H7 (cell line): ENCODE measurements at places on chromosomes 13 and 19. TPM values are rescaled to one million over a fixed set of nuclear protein-coding genes. Genes with fewer than 3 reads are reported as not detected.

DNA sequence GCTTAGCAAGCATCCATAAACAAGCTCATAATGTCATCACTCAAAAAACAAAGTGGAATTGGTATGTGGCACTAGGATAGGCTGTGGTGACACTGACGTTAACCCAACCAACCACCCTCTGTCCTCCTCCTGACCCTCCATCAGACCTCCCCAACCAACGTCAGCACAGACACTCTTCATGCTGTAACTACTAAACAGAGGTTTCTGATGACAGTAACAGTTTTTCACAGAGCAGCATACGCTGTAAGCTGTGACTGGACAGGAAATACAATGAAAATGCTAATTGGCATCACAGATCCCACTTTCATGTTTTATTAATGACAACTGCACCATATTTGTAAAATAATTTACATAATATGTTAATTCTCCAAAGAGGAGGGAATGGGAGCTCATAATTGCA, 238.0 kb downstream of the IRS2 start:
- no peak for DNase-seq

GRCh38 chr19:50312967-50313811, 16.0 kb downstream of the KCNC3 start:
- peak; percentile 51 for DNase-seq

- DNase-seq = peak; percentile 99
These were observed 1.9 kb downstream of the KLF1 start for GRCh38 chr19:12884926-12885748.

DNA sequence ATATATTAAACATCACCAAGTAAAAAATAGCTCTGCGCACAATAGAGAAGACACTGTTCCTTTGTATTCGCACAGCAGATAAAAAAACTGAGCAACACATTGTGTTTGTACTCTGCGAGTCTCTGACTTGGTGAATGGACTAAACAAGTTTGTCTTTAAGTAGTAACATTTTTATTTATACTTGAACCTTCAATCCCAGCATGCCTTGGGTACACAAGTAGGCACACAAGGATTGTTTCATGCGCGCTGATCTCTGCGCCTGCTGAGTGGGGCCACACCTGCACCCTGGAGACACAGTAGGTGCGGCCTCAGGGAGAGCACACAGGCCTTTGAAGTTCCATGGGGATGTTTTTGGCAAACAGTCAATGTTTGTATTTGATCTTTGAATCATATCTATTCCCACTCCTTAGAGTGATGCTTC, 318.9 kb downstream of the MYO16 start:
- no peak for DNase-seq

GRCh38 chr19:13102416-13102665, 317 bp downstream of the LYL1 start:
- no peak for DNase-seq

DNA sequence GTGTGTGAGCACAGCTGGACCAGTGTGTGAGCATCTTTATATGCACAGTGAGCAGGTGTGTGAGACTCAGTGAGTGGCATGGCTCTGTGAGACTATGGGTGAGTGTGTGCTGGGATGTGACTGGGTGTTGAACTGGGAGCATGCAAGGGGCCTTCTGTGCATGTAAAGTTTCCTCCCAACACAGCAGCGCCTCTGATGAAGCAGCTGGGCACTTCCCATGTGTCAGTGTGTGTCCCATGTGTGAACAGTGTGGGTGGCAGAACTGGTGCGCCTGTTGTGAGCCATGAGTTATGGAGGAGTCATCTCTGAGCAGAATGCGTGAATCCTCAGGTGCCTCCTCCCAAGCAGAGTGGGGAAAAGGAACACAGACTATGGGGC, 24.1 kb downstream of the LGALS16 start:
- no peak for DNase-seq

- no peak for DNase-seq
These were observed 103.6 kb upstream of the MYO16 start for GRCh38 chr13:108525827-108526226.

- peak; percentile 59 for DNase-seq
These were observed 3.1 kb upstream of the TSHZ3 start for GRCh38 chr19:31352296-31352781.

- no peak for DNase-seq
These were observed 19.9 kb upstream of the ZNF208 start for GRCh38 chr19:22030680-22031079.

DNA sequence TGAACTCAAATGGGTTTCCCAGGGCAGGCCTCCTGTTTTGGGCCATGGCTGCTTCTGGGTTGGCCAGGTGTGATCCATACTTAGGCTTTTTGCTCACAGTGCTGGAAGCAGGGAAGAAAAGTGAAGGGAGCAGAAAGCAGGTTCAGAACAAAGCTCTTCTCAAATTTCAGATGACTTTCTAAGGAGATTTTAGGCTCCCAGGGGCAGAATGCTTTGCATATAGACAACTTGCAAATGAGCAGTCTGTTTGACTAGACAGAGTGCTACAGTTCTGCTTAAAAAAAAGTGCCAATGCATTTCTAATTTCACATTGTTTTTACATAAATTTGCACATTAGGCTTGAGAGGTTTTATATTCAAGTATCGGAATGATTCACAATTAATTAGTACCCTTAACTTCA, 2.6 kb upstream of the SLC10A2 start:
- DNase-seq = peak; percentile 1

- peak; percentile 37 for DNase-seq
These were observed 1.8 kb downstream of the F10 start for GRCh38 chr13:113124211-113124970.

DNA sequence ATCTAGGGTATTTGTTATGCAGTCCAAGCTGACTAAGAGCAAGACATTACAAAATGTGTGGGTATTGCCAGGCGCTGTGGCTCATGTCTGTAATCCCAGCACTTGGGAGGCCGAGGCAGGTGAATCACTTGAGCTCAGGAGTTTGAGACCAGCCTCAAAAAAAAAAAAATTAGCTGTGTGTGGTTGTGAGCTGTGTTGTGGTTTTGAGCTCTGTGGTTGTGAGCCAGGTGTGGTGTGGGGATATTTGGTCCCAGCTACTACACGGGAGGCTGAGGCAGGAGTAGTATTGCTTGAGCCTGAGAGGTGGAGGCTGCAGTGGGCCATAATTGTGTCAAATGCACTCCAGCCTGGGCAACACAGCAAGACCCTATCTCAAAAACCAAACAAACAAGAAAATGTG, 5.6 kb upstream of the KEAP1 start:
- no peak for DNase-seq

- DNase-seq = no peak
These were observed 4.0 kb upstream of the DLEU7 start for GRCh38 chr13:50847501-50847900.

- DNase-seq = peak; percentile 3
These were observed 813.4 kb downstream of the SLITRK6 start for GRCh38 chr13:84985860-84986259.

- no peak for DNase-seq
These were observed 27.3 kb upstream of the ZNF254 start for GRCh38 chr19:24059563-24060295.

DNA sequence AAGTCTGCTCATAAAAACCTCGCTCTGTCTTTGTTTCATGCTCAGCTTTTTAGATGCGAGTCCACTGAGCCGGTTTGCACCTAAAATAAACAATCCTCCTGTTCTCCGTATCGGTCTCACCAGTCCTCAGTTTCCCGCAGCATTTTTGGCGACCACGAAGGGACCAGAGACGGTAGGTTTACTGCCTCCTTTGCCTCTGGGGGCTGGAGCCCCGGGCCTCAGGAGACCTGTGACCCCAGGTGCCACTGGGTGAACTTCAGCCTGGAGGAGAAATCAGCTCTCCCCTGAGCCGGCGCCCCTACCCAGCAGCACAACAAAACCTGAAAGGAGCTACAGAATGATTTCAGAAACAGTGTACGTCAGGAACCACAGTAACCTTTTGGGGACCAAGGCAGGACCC, 8.1 kb downstream of the SIGLEC11 start:
- peak; percentile 25 for DNase-seq

DNA sequence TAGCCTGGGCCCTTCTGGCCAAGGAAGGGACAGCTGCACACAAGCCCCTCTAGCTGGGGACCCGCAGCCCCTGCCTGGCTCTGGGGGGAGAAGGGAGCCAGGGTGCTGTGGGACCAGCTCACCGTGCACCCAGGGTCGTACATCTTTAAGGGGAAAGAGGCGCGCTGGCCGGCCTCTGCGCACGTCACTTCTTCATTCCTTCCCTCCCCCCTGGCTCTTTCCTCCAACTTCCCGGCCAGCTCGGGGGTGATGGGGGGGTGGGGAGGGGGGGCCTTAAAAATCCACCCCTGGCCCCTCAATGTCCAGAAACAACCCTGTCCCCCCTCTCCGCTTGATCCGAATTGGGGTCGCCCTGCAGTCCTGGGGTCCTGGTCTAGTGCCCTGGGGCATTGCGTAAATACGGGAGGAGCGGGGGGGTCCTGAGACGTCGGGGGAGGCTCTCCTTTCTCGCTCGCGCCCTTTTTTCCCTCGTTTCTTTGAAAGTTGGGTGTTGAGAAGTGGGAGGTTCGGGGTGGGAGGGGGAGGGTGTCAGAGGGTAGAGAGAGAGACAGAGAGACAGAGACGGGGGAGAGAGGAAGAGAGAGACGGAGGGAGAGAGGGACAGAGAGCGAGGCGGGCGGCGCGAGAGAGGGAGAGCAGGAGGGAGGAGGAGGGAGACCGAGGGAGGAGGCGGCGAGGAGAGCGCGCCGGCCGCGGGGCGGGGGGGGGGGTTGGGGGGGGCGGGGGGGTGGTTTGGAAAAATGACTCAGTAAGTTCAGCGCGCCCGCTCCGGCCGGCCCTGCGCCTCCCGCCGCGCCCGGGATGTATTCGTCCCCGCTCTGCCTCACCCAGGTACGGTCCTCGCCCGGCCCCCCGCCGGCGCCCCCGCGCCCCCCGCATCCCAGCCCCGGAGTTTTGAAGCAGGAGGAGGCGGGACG, at the start of gene NFIC:
TSS of gene NFIC (plus strand) at position 748 of the 917 bp plus-strand sequence. CDS start at position 802, 54 bp downstream.
- peak; percentile 90 for DNase-seq

- no peak for DNase-seq
These were observed 7.0 kb downstream of the PDCD2L start for GRCh38 chr19:34411216-34411615.

- DNase-seq = no peak
These were observed 88.8 kb downstream of the LMO7 start for GRCh38 chr13:75724752-75725517.

GRCh38 chr13:31476753-31477152, 262.6 kb upstream of the RXFP2 start:
- DNase-seq = no peak

GRCh38 chr19:41269571-41269970, 5.4 kb downstream of the HNRNPUL1 start:
- DNase-seq = no peak

DNA sequence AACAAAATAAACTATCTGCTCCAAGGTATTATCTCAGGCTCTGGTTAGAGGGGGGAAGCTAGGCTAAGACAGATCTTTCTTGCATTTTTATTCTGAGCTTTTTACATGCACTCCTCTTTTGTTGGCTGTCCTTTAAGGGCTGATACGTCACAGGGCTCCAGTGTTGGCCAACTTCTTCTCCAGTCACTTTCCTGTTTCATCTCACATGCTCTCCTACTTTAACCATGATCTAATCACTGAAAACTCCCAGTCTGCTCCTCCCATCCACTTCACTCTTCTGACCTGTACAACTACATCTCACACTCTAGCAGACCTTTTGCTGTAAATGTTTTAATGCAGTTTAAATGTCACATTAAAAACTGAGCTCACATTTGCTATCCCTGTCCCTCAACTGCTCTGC, 510.0 kb upstream of the KLF12 start:
- no peak for DNase-seq

DNA sequence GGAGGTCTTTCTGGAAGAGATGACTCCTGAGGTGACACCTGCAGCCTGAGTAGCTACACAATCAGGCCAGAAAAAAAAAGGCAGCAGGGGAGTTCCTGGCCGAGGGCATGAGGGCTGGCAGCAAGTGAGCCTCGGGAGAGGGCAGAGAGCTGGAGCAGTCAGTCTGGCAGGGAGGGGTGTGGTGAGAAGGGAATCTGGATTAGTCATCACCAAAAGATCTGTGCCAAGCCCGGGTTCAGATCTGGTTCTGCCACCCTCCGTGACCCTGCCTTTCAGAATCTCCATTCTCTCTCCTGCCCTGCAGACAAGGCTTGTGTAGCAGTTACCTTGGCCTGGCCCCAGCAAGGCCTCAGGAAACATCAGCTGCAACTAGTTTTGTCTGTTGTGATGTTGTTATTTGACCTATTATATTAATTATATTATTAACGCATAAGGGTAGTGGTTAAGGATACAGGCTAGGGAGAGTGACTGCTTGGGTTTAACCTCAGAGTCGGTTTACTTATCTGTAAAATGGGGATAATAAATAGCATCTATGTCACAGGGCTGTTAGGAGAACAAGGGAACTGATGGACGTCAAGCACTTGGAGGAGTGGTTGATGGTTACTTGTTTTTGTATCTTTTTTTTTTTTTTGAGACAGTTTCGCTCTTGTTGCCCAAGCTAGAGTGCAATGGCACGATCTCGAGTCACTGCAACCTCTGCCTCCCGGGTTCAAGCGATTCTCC, 2.7 kb upstream of the CAPNS1 start:
- DNase-seq = peak; percentile 32

GRCh38 chr13:96821971-96822370, 172.3 kb downstream of the OXGR1 start:
- DNase-seq = no peak

DNA sequence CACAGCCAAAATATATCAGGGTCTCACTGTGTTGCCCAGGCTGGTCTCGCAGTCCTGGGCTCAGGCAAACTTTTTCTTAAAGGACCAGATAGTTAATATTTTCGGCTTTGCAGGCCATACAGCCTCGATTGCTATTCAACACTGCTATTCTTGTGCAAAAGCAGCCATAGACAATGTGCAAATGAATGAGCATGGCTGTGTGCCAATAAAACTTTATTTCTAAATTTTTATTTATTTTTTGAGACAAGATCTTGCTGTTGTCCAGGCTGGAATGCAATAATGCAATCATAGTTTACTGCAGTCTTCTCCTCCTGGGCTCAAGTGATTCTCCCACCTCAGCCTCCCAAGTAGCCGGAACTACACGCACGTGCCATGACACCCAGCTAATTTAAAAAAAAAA, 8.2 kb upstream of the PGLS start:
- no peak for DNase-seq

GRCh38 chr13:95420501-95420900, 119.2 kb upstream of the ABCC4 start:
- no peak for DNase-seq

DNA sequence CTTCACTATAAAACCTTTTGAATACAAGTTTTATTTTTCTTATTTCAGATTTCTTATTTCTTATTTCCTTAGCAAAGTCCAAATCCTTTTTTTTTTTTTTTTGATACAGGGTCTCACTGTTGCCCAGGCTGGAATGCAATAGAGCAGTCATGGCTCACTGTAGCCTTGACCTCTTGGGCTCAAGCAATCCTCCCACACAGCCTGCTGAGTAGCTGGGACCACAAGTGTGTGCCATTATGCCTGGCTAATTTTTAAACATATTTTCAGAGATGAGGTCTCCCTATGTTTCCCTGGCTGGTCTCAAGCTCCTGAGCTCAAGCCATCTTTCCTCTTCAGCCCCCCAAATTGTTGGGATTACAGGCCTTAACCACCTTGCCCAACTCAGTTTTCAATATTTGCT, 334.3 kb downstream of the DLEU7 start:
- no peak for DNase-seq

- no peak for DNase-seq
These were observed 13.1 kb downstream of the IRS2 start for GRCh38 chr13:109773276-109773675.

- DNase-seq = no peak
These were observed 29.4 kb downstream of the SMIM24 start for GRCh38 chr19:3450796-3451411.

The PDX1 gene
- not detected in 2 replicates for total RNA-seq

The PRSS57 gene
- not detected in 2 replicates for total RNA-seq

The ITGBL1 gene
- total RNA-seq = 0.03 TPM in 1 of 2 replicates, not detected in the other

The CAMSAP3 gene
- total RNA-seq = 7.3 and 8.2 TPM in 2 replicates

The RDH8 gene
- total RNA-seq = not detected in 2 replicates

The APOC1 gene
- 65.6 and 139 TPM in 2 replicates for total RNA-seq

The ZNF682 gene
- total RNA-seq = 2.4 and 4.4 TPM in 2 replicates

The TMEM145 gene
- total RNA-seq = 0.38 and 0.41 TPM in 2 replicates

The KLC3 gene
- 1.6 and 1.8 TPM in 2 replicates for total RNA-seq

The ZNF578 gene
- total RNA-seq = 16.8 and 22.7 TPM in 2 replicates
